NB4 (cell line): ENCODE measurements at places on chromosomes 4 and X.

- DNase-seq = peak; percentile 10
Measured at GRCh38 chr4:23516716-23517115, 373.1 kb downstream of the PPARGC1A start.

GRCh38 chr4:177391953-177392352, 50.3 kb downstream of the AGA start:
- no peak for DNase-seq

DNA sequence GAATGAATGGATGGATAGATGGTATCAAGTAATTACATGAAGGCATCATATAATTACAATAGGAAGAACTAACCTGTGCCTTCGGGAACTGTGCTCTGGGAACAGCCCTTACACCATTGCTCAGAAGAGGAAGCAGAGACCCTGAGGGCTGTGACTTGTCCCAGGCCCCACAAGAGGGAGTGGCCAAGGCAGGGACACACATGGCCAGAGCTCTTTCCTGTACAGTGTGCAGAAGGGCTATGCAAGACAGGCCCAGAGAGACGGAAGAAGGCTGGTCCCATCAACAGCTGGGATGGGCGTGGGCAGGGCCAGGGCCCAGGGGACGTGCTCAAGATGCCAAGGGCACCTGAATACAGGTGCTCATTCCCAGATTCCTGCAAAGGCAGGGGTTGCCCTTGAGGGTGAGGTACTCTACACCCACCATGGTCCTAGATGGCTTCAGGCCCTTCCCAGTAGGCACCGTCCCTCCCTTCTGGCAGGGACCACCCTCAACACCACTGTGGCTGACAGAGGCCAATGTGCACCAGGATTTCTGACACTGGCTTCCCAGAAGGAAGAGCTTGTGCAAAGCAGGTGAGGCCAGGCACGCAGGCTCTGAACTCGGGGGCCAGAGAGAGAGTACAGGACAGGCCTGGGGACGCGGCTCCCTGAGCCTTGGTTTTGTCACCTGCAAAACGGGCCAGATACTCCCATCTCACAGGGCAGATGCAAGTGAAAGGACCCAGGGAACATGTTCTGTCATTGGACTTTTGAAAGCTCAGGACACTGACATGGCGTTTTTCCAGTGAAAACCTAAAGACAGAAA, 1.7 kb downstream of the EVC2 start:
- DNase-seq = peak; percentile 29

DNA sequence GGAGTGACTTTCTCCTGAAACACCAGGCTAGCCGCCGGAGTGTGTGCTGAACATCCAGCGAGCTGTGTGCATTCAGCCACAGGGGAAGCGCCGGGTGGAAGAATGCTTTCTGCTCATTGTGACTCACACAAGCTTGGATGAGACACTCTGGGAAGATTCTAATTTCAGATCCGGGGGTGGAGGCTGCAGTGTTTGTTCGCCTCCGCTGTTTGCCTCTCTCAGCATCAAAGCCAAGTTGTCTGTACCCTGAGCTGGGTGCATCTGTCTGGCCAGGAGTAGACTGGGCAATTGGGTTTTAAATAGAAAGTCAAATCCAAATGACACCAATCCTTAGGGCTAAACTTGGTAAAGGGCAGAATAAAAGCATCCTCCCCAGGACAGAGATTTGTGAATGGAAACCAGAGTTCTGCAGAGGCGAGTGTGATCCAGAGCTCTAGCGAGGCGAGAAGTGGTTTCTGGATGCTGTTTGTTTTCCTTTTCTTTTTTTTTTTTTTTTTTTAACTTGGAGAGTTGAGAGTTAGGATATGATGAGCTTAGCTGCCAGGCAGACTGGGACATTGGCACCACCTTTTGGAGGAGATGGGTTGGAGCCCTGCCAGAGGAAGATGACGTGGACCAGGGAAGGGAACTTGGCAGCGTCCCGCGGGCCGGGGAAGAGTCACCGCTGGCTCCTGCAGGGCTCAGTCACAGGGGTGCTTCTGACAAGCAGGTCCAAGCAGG, 196.0 kb upstream of the PSAPL1 start:
- DNase-seq = no peak

- DNase-seq = peak; percentile 86
Measured at GRCh38 chr4:78656968-78657445, 105.4 kb downstream of the ANXA3 start.

DNA sequence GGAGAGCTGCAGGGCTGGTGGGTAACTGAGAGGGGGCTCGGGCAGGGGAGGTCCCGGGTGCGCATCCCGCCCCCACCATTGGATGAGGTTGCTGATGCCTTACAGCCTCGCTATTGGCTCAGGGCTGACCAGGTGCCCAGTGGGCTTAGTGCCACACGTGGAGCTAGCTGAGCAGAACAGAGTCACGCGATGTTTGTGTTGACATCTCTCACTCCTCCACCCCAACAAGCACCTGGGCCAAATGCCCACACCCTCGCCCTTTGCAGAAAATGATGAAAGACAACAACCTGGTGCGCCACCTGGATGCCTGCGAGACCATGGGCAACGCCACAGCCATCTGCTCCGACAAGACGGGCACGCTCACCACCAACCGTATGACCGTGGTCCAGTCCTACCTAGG, 31.8 kb downstream of the ATP2B3 start:
- DNase-seq = no peak

DNA sequence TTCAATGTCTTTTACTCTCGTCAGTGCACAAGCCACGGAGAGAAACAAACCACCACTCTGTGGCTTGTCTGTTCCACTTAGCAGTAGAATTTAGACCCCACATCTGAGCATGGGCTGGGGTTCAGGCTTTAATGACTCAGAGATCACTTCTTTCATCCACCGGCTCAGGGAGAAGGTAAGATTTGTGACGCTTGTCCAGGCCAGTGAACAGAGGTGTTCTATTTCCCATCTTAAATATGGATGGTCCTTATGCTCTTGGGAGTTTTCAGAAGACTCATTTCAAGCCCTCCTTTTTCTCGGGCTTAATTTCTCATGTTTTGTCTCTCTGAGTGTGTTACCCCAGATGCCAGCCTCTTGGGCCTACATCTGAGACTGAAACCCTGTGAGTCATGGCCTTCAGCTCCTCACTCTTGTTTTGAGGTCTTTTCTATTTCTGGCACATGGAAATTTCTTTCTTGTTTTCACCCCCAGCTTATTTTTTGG, 127.4 kb upstream of the SFRP2 start:
- no peak for DNase-seq
